ENCODE measurements at places on chromosomes 2 and 18. TPM values are rescaled to one million over a fixed set of nuclear protein-coding genes. Genes with fewer than 3 reads are reported as not detected.

- H3K27ac ChIP-seq: no peak overlapping the region
- H3K4me1 ChIP-seq: no peaks in the 10 kb centered on the region
- H3K36me3 ChIP-seq: no peaks in the 10 kb centered on the region
- no peak for DNase-seq
Measured at GRCh38 chr2:217552081-217552480, 450.7 kb downstream of the TNS1 start.

GRCh38 chr2:17757321-17757720, 3.4 kb downstream of the GEN1 start:
- peaks cover 60% of the 10 kb centered on the region for H3K36me3 ChIP-seq
- no peak for DNase-seq
- H3K27me3 ChIP-seq: no peaks in the 10 kb centered on the region

GRCh38 chr2:62293490-62294271, 97.8 kb downstream of the B3GNT2 start:
- no peak for DNase-seq
- no peak overlapping the region for H3K27ac ChIP-seq
- no peaks in the 10 kb centered on the region for H3K4me1 ChIP-seq
- H3K36me3 ChIP-seq: no peaks in the 10 kb centered on the region

DNA sequence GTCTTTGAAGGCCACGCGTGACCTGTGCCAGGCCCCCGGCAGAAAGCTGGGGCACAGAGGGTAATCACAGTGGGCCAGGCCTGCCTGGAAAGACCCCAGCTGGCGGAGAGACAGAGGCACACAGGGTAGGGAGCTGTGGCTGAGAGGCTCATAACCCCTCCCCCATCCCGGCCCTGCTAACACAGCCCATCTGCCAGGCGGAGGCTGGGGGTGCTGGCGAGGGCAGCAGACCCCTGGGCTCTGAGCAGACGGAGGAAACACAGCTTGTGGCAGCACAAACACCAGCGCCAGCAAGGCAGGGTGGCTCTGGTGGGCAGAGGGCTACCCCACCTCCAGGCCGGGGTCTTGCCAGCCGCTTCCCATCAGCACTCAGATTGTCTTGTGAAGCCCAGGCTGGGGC, 19.0 kb downstream of the HS6ST1 start:
- H3K4me3 ChIP-seq: no peak overlapping the region
- H3K27ac ChIP-seq: no peak overlapping the region
- H3K36me3 ChIP-seq: no peaks in the 10 kb centered on the region
- DNase-seq: no peak
- H3K27me3 ChIP-seq: no peaks in the 10 kb centered on the region
- H3K4me1 ChIP-seq: peaks cover 16% of the 10 kb centered on the region

DNA sequence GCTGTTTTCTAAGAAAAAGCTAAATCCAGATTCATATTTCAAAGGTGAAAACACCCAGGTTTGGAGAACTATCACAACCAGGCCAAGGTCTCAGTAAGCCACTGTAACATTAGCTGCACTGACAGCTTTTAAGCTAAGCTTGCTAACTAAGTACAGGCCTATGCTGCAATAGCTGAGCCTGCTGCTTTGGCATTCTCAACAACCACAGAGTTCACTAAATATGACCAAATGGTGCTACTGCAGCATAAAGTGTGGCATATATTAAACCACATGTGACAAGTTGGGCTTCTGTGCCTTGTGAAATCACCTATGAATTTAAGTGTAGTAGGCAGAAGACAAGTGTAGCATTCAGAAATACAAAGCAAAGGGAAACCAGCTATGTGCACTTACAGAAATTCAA, 206.7 kb downstream of the TCF4 start:
- H3K36me3 ChIP-seq: peaks cover 8% of the 10 kb centered on the region
- no peak overlapping the region for H3K4me3 ChIP-seq
- no peak overlapping the region for H3K27ac ChIP-seq
- no peaks in the 10 kb centered on the region for H3K27me3 ChIP-seq
- no peak for DNase-seq

DNA sequence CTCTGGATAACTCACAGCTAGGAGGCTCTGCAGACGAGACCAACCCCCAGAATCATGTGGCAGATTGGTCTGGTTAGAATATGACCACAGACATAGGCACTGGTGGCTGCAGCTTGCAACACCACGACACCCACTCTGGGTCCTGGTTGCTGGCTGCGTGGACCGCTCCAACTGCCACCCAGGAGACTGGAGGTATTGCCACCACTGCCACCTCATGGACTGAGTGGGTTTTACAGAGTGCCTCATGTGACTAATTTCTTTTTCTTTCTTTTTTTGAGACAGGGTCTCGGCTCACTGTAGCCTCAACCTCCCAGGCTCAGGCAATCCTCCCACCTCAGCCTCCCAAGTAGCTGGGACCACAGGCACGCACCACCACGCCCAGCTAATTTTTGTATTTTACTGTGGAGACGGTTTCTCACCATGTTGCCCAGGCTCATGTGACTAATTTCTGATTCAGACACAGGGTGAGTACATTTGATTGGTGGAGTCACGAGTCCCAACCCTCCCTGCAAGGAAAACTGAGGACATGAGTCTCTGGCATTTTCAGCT, 29.9 kb upstream of the NT5DC4 start:
- no peak overlapping the region for H3K27ac ChIP-seq
- H3K4me1 ChIP-seq: peaks cover 4% of the 10 kb centered on the region
- H3K36me3 ChIP-seq: no peaks in the 10 kb centered on the region
- DNase-seq: peak; percentile 78
- no peak overlapping the region for H3K4me3 ChIP-seq

The LIMS4 gene
- total RNA-seq: not detected
